NCI-H1105 (cell line): ENCODE measurements at places on chromosomes 2 and 18.

GRCh38 chr18:6414118-6414722 is 491 bp downstream of the L3MBTL4 start:
- no peak for DNase-seq

DNA sequence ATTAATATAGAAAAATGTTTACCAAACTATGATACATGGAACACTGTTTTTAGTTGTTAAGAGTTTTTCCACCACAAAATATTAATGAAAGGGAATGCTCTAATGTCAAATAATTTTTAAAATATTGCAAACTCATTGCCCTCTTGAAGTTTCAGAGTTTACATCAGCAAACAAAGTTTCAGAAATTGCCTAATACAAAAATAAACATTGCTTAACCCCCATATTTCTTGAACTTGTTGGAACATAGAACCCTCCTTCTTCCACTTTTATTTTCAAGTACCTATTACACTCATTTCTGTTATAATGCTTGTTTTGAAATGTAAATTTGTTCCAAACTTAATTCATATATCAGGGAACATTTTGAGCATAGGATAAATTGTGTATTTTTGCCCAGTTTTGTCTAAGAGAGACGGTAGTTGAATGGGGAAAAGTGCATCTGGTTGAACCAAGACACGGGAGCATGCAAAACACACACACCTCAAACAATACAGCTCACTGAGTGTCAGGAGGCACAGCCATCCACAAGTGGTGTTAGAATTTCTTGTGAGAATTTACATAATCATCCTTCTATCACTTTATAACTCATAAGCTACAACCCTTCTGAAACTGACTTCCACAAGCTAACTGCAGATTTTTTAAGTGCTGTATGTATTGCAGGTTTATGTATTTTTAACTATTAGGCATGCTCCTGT is 5.3 kb upstream of the MC4R start:
- DNase-seq: no peak

DNA sequence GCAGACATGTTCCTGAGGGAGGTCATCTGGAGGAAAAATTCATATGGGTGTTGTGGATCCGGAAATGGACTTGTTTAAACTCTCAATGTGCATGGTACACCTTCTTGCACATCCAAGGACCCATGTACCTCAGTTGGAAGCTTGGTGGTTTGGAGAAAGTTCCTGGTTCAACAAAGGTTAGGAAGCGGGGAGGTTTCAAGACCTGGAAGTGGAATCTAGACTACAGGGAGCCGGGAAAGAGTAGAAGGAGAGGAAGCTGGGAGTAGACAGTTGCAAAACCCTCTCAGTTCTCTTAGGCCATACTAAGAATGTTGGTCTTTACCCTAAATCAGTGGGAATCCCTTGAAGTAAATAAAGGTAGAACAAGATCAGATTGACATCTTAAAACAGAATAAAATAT is 209.8 kb upstream of the SPOPL start:
- DNase-seq: no peak

- no peak for DNase-seq
Measured at GRCh38 chr2:185161701-185162100, 563.4 kb downstream of the ZNF804A start.

GRCh38 chr2:232537079-232537478 is 2.4 kb upstream of the CHRNG start:
- no peak for DNase-seq

- no peak for DNase-seq
Measured at GRCh38 chr2:150586858-150587257, 99.4 kb upstream of the RND3 start.

DNA sequence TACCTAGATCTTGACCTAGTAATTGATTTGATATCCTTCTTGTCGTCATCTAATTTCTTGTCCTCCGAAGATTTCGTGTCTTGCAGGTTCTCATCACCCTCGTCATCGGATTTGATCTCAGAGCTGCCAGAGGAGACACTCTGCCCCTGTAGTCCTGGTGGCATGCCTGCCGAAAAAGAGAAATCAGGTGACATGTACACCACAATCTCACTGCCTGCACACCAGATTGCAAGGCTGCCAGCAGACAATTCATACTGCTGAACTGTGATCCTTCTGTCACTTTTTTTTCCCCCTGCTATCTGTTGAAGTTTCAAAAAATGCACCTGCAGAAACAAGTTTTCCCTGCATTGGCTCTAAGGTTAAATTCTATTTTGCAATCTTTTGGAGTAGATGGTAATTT is 273.2 kb upstream of the CCDC68 start:
- DNase-seq: no peak

DNA sequence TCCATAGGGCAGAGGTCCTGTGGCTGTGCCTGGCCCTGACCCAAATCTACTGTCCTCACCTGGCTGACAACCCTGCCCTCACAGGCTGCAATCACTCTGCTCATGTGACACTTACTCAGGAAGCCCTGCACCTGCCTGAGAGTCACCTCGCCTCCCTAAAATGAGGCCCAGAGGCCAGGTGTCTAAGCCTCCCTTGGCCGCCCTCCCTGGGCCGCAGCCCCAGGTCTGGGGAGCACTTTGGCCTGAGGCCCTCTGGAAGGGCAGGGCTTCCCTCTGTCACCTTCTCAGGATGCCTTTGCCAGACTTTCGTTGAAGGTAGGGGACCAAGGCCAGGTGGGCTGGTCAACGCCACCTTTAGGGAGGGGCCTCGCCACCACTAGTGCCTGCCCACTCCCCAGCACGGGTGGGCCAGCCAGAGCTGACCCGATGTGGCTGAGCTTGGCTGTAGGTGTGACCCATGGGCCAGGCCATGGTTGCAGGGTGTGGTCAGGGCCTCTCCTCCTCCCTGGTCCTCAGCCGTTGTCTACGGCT is 6.1 kb upstream of the GPC1 start:
- no peak for DNase-seq

DNA sequence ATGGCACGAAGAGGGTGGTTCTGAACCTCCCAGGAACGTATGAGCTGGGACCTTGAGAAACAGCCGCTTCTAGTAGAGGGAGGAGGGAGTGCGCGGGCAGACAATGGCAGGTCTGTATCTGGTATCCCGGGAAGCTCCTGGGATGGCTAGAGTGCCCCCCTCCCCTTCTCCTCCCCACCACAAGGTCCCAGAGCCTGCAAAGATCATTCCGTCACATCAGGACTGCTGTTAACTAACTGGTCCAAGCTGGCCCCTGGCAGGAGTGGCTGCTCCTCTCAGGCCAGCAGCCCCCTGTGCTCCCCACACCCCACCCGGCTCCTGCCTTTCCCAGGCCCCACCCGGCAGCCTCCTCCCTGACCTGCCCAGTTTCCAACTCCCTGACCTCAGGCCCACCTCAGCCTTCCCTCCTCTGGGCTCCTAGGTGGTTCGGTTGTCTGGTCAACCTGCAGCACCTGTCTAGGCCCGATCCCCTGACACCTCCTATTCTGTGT is 75.0 kb downstream of the TPO start:
- no peak for DNase-seq
